ENCODE measurements at places on chromosomes 2 and 18. TPM values are rescaled to one million over a fixed set of nuclear protein-coding genes. Genes with fewer than 3 reads are reported as not detected.

Gene GULP1
- 9.3 TPM for total RNA-seq

Gene CTDSP1
- total RNA-seq: 65.9 TPM

Gene HSBP1L1
- 2.5 TPM for total RNA-seq

DNA sequence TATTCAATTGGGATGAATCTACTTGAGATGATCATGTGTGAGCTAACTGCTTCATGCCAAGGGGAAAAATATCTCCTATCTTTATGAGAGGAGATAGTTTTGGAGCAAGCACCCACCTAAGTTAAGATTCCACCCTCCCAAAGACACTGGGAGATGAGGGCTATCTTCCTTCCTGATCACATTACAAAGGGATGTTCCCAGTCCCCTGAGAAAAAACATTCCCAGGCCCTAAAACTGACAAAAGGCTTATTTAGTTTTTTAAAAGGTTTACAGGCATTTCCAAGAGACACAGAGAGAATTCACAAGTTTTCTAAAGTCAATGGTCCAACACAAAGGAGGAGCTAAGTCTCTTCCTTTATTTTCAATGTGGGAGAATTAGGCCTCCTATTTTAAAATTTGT is 401.5 kb downstream of the FBXO15 start:
- H3K27ac ChIP-seq: no peak overlapping the region
- DNase-seq: no peak
- no peak overlapping the region for H3K4me3 ChIP-seq

GRCh38 chr2:11870584-11870983 is 124.2 kb downstream of the LPIN1 start:
- no peaks in the 10 kb centered on the region for H3K36me3 ChIP-seq
- H3K27ac ChIP-seq: no peak overlapping the region
- DNase-seq: no peak
- no peaks in the 10 kb centered on the region for H3K4me1 ChIP-seq
- no peaks in the 10 kb centered on the region for H3K27me3 ChIP-seq

DNA sequence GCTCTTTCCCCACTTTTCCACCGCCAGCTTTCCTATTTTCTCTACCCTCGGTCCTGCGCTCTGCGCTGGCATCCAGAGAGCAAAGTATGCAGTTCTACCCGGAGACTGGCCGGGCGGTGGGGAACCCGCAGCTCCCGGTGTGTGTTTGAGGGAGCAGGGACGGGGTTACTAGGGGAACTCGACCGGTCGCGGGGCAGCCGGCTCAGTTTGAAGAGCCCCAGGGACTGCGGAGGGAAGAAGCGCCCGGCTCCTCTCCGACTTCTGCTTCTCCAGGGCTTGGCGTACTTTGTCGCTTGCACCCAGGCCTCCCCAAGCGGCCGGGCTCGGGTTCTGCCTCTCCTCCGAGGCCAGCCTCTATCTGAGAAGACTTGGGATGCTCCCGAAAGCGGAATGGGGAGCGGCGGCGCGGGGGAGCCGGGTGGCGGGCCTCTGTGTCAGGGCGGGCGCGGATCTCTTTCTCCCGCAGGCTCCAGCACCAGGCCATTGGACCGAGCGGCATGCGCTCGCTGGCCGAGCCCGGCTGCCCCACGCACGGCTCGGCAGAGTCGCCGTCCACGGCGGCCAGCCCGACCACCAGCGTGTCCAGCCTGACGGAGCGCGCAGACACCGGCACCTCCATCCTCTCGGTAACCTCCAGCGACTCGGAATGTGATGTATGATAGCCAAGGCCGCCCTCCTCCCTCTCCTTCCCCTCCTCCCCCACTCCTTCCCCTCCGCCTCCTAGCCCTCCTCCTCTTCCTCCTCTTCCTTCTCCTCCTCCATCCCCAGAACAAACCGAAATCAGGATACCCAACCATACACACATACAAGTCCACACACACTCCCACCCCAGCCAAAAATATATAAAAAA is 2.8 kb downstream of the SIX3 start:
- H3K4me1 ChIP-seq: peaks cover 3% of the 10 kb centered on the region
- H3K27me3 ChIP-seq: peaks cover 75% of the 10 kb centered on the region
- H3K27ac ChIP-seq: no peak overlapping the region
- DNase-seq: no peak
- H3K36me3 ChIP-seq: no peaks in the 10 kb centered on the region

DNA sequence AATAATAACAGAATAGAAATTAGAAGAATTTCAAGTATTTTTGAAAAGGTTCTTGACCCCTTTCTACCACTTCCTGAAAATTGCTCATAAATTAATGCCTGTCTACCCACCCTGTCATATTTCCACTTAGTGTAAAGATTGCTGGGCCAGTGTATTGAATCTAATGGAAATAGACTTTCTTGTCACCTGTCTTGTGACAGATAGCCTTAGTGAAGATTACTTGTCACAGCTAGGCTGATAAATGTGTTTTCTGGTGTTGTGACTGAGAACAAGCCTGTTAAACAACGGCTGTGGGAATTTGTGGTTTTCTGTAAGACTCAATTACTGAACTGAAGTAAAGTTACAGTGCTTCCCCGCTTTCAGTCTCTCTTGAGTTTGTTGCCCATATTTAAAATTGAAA is 37.0 kb downstream of the PIK3C3 start:
- H3K4me1 ChIP-seq: no peaks in the 10 kb centered on the region
- no peak for DNase-seq
- H3K27ac ChIP-seq: no peak overlapping the region

DNA sequence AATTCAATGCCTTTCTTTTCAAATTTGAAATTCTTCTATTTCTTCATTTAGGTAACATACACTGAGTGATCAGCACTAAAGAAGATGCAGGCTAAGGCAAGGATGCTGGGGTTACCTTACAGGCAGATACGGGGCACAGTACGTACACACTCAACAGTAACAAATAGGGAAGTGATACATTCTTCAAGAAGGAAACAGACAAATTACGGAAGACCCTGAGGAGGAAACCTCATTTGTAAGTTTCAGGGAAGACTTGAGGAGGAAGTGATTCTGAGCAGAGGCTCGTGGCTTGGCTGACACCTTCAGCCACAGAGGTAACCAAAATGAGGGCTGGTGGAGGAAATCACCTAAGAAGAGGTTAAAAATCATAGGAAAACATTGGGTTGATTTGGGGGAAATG is 1108.3 kb upstream of the KLHL29 start:
- H3K36me3 ChIP-seq: no peaks in the 10 kb centered on the region
- no peak overlapping the region for H3K27ac ChIP-seq
- no peaks in the 10 kb centered on the region for H3K4me1 ChIP-seq
- no peaks in the 10 kb centered on the region for H3K27me3 ChIP-seq
- no peak for DNase-seq

DNA sequence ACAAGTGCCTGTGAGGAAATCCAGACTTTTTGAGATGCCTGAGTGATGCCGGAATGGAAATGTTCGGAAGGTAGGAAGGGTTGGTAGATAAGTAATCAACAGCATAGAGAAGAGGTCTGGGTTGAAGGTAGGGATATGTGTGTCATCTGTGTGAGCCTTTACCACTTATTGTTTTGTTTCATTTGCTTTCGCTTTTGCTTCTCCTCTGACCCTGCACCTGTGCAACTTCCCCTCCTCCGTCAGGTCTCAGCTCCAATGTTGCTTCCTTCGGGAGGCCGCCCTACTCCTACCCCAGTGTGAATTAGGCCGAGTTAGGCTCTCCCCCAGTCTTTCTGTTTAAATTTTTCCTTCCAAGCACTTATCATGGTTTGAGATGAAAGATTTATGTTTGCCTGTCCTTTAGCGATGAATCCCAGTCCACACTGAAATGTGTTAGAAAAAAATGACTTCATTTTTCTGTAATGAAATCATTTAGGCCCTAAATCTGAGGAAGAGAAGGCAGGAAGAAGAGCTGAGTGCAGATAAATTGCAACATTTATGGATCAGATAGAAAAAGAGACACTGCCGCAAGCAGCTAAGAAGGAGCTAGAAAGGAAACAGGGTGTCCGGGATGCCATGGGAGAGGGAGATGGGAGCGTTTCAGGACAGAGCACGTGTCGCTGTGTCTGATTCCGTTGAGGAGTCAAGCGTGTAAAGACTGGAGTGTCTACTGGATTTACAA is 139.6 kb upstream of the PELI1 start:
- no peak for DNase-seq
- H3K4me1 ChIP-seq: no peaks in the 10 kb centered on the region
- no peaks in the 10 kb centered on the region for H3K36me3 ChIP-seq
- no peak overlapping the region for H3K27ac ChIP-seq
- no peaks in the 10 kb centered on the region for H3K27me3 ChIP-seq

DNA sequence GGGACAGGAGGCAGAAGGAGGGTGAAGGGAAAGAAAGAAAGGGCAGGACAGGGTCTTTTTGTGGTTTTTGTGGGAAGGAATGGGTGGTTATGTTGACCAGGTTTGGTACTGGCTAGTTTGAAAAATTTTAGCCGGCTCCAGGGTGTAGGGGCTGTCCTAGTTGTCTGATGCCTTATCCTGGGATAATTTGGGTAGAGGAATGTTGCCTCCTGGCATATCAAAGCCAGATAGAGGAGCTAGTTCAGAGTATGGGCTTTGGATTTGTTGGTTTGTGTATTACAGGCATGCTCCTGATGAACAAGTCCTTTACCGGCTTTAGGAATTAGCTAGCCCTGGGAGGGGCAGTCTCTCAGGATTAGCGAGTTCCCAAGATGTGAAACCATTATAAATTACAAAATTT is 101.1 kb upstream of the LHCGR start:
- DNase-seq: no peak
- no peaks in the 10 kb centered on the region for H3K36me3 ChIP-seq
- H3K27me3 ChIP-seq: no peaks in the 10 kb centered on the region
- no peak overlapping the region for H3K4me3 ChIP-seq
- H3K4me1 ChIP-seq: no peaks in the 10 kb centered on the region

DNA sequence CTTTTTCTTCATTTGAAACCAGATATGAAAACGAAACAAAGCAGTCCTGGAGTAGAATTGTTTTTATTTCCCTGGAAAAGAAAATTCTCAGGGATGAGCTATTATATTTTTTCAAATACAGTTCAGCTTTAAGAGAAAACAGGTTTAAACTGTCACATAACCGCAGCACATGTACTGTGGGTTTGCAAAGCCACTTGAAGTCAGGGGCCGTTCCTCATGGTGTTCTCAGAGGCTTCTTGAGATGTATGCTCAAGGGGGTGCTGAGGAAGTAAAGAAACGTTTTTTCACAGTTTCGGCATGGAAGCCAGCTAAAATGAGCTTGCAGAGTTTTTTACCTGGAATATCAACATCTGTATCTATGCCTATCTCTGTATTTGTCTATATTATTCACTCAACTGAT is 225.3 kb downstream of the MC4R start:
- DNase-seq: no peak
- no peak overlapping the region for H3K27ac ChIP-seq
- no peaks in the 10 kb centered on the region for H3K27me3 ChIP-seq
- H3K4me1 ChIP-seq: no peaks in the 10 kb centered on the region

DNA sequence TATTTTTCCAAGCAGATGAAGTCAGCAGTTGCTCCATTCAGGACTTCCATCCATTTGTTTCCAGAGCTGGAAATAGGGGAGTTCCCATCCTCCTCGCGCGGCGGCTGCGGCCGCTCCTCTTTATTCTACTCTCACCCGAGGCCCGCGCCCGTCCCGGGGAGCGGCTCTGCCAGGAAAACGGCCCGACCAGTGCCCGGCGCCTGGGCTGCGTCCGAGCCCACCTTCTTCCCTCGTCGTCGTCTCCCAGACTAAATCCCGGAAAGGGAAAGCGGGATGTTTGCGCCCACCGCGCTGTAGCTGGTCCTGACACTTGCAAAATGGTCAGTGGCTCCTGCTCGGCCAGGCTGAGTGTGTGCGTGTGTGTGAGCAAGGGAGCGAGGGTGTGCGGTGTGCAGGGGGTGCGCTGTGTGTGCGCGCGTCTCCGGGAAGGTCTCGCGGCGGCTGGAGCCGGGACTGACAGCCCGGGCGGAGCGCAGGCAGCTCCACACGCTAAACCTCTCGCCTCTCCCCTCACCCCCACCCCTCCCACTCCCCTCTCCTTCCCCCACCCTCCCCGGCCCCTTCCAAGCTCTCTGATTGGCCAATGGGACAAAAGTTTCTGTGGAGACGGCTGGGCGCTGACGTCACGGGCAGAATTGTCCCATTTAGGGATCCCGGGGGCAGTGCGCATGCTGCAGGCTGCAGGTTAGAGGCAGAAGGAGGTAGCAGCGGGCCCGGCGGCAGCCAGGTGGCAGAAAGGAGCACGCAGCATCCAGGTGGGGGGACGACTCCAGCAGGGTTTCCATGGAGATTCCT is at the start of gene NOL4:
Gene NOL4, minus strand, starts transcription at position 491 of the 795 bp plus-strand sequence. CDS start 1,660 bp downstream, outside the sequence.
- H3K27ac ChIP-seq: no peak within 1 kb of the TSS
- no peak for DNase-seq
- peaks cover 51% of the 10 kb centered on the region for H3K27me3 ChIP-seq
- peak within 1 kb of the TSS; percentile 67 for H3K4me3 ChIP-seq
- no peaks in the 10 kb centered on the region for H3K36me3 ChIP-seq

DNA sequence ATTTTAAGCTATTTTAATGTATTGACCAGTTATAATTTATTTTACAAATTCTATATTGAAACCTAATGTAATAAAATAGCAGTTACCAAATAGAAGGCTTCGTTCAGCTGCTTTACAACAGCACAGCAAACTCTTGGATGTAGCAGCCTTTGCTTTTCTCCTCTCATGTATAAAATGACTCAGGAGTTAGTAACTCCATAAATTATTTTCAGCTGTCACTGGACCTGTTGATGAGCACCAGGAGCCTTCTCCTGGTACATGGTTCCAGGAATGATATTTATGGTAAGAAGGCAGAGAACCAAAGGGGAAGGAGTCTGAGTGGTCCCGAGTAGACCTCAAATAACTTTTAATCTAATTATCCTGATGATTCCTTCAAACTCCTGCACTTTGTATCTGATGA is 256.4 kb upstream of the NETO1 start:
- no peaks in the 10 kb centered on the region for H3K4me1 ChIP-seq
- no peak overlapping the region for H3K27ac ChIP-seq
- no peaks in the 10 kb centered on the region for H3K27me3 ChIP-seq
- no peak for DNase-seq

DNA sequence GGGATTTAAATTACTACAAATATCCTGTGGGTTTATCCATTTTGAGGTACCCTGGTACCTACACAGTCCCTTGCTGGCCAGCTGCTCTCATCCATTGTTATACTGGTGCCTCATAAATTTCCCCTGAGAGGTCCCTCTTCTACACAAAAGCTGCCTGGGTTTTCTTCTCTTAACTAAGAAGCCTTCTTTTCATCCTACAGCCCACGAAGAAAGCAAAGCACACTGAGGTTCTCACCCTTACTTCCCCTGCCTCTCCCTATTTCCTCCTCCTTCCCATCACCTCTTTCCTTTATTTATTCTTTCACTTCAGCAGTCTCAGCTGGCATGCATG is 154.9 kb downstream of the CSRNP3 start:
- no peaks in the 10 kb centered on the region for H3K36me3 ChIP-seq
- H3K4me3 ChIP-seq: no peak overlapping the region

DNA sequence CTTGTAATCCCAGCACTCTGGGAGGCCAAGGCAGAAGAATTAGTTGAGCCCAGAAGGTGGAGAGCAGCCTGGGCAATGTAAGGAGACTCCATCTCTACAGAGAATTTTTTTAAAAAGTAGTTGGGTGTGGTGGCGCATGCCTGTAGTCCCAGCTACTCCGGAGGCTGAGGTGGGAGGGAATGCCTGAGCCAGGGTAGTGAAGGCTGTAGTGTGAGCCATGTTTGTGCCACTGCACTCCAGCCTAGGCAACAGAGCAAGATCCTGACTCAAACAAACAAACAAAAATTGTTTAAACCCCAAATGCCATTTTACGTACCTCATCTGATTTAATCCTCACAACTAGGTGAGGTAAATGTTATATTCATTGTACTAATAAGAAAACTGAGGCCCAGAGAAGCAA is 38.2 kb downstream of the LPIN2 start:
- H3K4me3 ChIP-seq: no peak overlapping the region
- H3K4me1 ChIP-seq: peaks cover 3% of the 10 kb centered on the region
- no peaks in the 10 kb centered on the region for H3K36me3 ChIP-seq
- H3K27ac ChIP-seq: no peak overlapping the region
- H3K27me3 ChIP-seq: no peaks in the 10 kb centered on the region

GRCh38 chr18:56576826-56577573 is 61.4 kb downstream of the TXNL1 start:
- H3K27ac ChIP-seq: no peak overlapping the region
- H3K36me3 ChIP-seq: no peaks in the 10 kb centered on the region
- H3K4me3 ChIP-seq: no peak overlapping the region
